Mucosa of descending colon (tissue), 3 donors: ENCODE measurements at places on chromosomes 3 and 15.
A peak's percentile ranks its signal among the peaks of the same experiment; 100 is the strongest.

DNA sequence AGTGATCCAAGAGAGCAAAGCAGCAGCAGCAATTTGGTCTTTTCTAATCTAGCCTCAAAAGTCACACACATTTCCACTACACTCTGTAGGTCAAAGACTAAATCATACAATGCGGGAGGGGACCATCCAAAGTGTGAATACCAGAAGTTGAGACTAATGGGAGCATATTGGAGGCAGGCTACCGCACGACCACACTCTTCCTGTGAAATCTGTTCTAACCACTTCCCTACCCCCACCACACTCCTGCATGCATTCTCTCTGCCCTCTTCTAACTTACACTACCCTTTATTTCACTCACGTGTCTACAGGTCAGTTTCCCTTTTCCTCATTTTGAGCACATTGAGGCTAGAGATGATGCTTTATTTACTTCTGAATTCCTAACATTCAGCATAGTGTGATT is 23.7 kb upstream of the PRTG start:
- DNase-seq, result no peak

GRCh38 chr3:98151241-98151640 is 4.0 kb downstream of the OR5H14 start:
- DNase-seq, result no peak

DNA sequence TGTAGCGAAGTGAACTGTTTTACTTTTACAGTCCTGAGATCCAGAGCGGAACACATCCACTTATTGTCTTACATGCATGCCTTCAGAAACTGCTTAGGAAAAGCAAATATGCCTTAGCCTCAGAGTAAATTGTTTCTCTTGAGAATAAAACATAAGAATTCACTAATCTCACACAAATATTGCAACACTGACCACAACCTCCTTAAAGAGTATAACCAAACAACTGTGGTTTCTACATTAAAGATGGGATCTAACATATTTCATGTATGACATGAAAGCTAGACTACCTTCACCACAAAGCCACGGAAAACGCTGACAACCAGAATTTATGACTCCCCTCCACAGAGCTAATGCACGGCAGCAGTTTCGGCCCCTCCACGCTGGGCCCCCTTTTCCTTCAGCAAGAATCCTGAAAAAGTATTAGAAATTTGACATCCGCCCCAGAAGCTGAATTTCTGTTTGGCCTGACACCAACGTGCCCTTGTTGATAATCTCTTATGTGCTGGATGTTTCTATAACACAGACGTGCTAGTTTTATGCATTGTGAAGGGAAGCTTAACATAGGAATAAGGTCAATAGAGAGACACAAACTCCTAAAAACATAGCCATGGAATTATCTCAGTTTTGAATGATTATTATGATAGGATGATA is 84.6 kb downstream of the GREM1 start:
- DNase-seq, result no peak

GRCh38 chr15:75346796-75347221 is at the start of gene NEIL1:
NEIL1 (plus strand) TSS chr15:75347039; CDS start chr15:75348906, 1,867 bp downstream.
- DNase-seq, result no peak

- DNase-seq, result no peak
Observed at GRCh38 chr3:127709320-127710060, 36.7 kb downstream of the ABTB1 start.

DNA sequence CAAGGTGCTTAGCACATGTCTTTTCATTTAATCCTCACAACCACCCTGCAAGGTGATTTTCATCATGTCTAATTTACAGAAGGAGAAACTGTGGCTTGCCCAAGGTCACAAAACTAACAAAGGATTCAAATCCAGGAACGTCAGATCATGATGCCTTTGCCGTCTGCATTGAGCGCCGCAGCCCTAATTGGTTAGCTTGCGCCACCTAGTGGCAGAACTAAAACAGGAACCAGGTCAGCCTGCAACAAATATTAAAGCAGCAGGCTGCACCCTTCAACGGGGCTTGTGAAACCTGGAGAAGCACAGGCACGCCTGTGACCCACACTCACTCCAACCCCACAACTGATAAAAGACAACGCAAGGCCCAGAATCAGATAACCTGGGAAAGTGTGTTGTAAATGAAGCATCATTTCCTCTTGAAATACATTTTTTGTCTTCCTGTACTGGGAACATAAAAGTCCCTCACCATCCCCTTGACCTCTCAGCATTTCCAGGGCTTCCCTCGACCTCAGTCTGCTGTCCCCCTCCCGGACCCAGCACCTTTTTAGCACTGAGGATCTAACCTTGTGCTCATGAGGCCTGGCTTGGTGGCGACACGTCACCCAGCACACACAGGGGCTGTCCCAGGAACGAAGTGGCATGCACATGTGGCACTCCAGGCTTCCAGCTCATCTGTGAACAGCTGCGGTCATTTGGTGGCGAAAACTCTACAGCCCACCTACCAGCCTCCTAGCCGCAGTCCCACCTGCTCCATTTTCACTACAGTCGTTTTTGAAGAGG is 17.3 kb downstream of the DPH3 start:
- DNase-seq, result peak; percentile 91

DNA sequence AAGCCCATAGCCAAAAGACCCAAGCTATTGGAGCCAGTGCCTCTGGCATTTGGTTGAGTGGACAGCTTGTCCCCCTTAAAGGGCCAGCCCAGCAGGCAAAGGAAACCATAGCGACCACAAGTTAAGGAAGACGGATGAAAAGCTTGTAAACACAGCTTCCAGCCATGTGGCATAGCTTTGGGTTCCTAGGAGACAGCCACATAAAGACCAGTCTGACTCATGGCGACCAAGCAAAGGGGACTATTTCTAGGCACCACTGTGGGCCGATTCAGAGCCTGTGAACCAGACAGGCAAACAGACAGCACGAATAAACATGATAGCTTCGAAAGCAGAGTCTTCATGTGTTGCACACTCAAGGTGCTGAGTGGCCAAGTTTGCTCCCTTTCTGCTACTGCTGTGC is 30.5 kb upstream of the SRGAP3 start:
- DNase-seq, result no peak
